Activated CD4-positive, alpha-beta T cell treated with anti-CD3 and anti-CD28 coated beads for 4 hours (primary cell): ENCODE measurements at places on chromosomes 1 and 21.

DNA sequence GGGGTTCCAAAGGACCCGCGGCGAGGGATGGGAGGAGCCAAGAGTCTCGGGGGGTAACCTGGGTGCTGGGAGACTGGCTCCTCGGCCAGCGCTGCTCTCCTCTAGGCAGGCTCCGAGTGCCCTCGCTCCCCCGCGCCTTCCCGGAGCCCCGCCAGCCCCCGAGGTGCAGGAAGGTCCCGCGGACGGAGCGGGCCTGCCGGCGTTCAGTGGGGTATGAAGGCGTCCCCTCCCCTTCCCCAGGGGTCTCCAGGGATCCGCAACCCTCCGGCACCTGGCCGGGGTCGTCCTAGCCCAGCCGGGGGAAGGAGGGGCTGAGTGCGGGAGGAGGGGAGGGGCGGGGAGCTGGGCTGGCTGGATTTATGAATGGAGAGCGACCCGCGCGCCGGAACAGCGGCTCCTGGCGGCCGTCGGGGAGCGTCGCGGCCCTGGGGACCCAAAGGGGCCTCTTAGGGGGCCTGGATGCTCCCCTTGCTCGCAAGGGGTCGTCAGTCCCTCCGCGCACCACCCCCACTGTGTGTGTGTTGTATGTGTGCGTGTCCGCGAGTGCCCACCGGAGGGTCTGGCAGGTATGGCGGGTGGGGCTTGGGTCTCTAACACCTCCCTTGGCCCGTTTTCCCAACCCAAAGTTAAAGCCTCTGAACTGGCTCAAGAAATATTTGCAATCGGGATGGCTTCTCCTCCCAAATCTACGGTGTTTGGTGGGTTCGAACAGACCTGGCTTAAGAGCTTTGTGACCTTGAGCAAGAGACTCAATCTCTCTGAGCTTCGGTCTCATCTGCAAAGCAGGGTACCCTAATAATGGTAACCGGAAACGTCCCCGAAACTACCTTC lies 642 bp downstream of the HCRTR1 start:
- DNase-seq = peak; percentile 27

DNA sequence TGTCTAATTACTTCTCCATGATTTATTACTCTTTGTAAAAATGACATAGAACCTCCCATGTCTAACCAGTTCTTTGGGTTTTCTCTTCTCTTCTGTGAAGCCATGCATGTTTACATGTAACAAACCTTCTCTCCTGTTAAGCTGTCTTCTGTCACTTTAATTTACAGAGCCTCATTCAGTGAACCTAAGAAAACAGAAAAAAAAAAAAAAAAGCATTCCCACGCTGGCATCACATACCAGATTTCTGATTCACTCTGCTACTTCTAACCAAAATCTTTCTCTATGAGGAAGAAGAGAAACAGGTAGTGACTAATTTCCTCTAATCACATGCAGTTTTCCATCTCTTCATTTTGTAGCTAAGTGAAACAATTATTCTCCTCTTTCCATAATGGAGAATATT lies 141.4 kb upstream of the CXADR start:
- no peak for DNase-seq

DNA sequence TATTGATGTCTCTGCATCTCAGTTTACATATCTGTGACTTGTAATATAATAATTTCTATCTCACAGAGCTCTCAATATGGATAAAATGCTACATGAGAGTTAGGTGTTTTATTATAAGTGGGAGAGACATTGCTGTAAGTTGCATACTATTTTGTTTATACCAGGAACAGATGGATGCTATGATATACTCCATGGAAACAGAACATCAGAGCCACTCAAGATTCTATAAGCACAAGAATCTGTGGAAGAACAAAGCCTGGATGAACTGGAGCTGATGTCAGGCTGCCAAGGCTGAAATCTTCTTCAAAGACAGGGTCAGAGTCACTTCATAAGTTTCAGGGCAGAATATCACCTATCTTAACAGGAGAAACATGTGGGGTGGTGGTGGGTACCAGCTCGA lies 30.2 kb downstream of the DUSP10 start:
- no peak for DNase-seq

- no peak for DNase-seq
Observed at GRCh38 chr21:45723049-45723958, 79.8 kb downstream of the PCBP3 start.

GRCh38 chr1:102085896-102086295 lies 89.2 kb upstream of the OLFM3 start:
- DNase-seq = no peak

GRCh38 chr21:35156293-35157278 lies 107.5 kb upstream of the RUNX1 start:
- DNase-seq = no peak

GRCh38 chr1:111085676-111086075 lies 54.2 kb downstream of the DRAM2 start:
- DNase-seq = no peak

DNA sequence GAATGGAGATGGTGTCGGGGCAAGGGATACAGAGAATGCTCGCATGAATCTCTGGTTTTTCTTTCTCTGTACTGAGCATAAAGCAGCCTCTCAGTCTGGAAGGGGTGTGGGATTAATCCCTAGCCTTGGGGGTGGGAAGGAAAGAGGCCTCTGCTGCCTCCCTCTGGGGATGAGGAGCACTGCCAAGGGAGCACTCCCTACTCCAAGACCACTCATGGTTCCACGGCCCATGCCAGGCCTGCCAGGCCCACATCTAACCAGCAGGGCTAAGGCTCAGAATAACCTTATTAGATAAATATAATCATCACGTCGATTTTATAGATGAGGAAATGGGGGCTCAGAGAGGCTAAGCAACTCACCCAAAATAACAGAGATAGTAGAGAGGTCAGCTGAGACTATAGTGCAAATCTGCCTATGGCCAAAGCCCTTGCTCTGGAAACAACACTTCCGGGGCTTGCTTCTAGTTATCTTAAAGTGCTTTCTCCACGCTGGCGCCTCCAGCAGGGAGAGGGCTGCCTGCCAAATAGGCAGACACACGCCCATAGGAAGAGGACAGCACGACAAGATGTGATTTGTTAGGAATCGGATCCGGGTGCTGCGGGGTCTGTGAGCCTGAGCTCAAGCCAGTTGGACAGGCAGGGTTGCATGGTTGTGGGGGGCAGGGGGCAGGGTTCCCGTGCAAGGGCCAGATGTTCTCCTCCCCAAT lies 522 bp downstream of the TEX35 start:
- DNase-seq = no peak

DNA sequence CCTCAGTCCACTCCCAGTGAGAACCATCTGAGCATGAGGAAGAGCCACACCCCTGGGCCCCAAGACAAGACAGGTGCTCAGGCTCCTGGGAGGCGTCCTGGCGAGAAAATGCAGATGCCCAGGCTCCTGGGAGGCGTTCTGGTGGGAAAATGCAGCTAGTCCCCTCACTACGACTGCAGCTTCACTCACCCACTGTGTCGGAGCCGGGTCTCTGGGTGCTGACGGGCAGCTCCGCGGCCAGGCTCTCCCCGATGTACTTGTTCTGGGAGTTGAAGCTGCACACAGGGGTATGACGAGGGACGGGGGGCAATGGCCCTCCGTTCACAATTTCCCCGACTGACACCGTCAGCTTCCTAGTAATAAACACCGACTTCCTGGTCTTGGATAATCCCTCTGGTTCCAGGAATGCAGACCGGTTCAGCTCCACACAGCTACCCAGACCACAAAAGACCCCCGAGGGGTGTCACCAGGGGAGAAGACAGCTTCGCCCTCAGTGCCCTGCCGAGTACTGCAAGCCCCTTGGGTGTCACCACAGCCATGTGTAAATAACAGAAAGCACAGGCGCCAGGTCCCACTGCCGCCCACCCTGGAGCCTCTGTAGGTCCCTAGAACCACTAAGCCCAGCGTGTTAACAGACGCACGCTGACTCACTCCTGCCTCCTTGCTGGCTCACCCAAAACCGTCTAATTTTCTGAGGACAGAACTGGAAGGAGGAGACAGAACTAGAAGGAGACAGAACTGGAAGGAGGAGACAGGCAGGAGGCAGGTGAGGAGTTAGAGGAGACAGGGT lies 19.5 kb downstream of the MCM3AP start:
- DNase-seq = no peak

DNA sequence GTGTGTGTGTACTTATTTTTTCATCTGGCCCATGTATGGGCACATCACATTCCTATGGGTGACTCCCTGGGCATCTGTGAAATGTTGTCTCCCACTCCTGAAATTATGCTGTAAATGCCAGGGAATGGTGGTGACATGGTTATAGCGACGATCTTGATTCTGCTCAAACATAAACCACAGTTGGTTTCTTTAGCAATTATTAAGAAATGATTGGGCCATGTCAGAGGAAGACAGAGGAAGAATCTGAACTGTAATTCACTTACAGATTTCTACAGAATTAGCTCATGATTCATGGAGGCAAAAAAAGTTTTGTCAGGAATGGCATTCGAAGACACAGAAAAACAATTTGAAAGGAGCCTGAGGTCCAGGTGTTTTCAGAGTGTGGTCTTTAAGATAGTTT lies 25.8 kb upstream of the KCNE1 start:
- DNase-seq = no peak

GRCh38 chr1:3384407-3384806 lies 70.1 kb upstream of the ARHGEF16 start:
- no peak for DNase-seq

DNA sequence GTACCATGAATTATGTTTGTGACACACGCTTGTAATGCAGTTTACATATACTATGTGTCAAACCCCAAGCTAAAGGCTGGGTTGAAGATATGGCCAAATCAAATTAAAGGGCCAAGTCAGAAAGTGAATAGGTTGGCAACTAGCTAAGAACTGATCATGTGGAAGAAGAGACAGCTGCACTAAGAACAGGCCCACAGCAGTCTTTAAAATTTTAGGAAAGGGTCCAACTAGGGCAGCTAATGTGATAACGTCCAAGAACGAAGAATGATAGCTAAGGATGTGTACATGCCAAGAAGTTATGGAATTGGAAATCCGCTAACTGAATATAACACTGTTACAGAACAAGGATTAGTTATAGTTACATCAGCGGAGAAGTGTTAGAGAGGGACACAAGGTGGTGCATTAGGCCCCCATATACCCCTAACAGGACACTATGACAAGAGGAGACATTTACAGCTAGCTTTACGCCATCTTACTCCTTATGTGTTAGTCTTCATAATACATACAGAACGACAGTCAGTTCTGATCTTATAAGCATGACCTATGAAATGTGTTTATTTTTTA lies 6.5 kb upstream of the RNF2 start:
- no peak for DNase-seq

- DNase-seq = no peak
Observed at GRCh38 chr1:165490175-165490574, 45.2 kb upstream of the RXRG start.

- DNase-seq = no peak
Observed at GRCh38 chr21:45137612-45137937, 63.2 kb downstream of the ADARB1 start.

- no peak for DNase-seq
Observed at GRCh38 chr1:69233463-69233862, 334.3 kb upstream of the LRRC7 start.

- no peak for DNase-seq
Observed at GRCh38 chr1:160618763-160619274, 28.0 kb downstream of the SLAMF1 start.

DNA sequence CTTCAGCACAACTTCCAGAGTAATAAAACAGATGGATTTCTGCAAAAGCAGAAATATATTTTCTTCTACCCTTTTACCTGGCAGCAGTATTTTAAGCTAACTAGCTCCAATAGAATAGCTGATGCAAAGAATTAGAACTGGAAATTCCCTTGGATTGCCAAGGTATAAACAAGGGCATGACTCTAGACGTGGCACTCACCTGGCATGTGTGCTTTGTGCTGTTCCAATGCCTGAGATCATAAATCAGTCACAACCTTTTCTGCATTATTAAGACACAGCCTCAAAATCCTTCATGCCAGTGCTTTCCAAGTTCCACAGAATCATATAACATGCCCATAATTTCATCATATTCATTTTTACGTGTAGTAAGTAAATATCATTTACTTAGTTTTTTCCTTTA lies 1048.7 kb downstream of the ADGRL2 start:
- no peak for DNase-seq
